ENCODE measurements at places on chromosomes 2 and 18. TPM values are rescaled to one million over a fixed set of nuclear protein-coding genes. Genes with fewer than 3 reads are reported as not detected.
A peak's percentile ranks its signal among the peaks of the same experiment; 100 is the strongest.

DNA sequence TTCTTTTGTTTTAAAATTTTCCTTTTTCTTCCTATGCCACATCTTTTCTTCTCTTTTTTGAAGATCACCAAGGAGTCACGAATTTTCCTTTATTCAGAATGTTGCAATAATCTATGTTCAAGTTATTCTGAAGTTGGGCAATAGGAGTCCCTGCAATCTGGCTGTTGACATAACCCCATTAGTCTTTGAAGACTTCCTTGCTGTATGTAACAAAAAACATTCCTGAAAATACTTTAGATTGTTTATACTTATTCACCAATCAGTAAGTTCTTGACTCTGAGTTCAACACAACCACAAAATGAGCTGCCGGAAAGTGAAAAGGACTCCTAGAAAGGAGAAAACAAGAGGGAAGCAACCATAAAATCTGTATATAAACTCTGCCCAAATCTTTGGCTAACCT, 62.8 kb downstream of the TMEM237 start:
- DNase-seq: no peak

Gene RGPD3
- total RNA-seq: 0.16 TPM

GRCh38 chr18:52553441-52553840, 213.4 kb downstream of the DCC start:
- no peak for DNase-seq

GRCh38 chr2:33605056-33605455, 6.0 kb upstream of the FAM98A start:
- DNase-seq: no peak

DNA sequence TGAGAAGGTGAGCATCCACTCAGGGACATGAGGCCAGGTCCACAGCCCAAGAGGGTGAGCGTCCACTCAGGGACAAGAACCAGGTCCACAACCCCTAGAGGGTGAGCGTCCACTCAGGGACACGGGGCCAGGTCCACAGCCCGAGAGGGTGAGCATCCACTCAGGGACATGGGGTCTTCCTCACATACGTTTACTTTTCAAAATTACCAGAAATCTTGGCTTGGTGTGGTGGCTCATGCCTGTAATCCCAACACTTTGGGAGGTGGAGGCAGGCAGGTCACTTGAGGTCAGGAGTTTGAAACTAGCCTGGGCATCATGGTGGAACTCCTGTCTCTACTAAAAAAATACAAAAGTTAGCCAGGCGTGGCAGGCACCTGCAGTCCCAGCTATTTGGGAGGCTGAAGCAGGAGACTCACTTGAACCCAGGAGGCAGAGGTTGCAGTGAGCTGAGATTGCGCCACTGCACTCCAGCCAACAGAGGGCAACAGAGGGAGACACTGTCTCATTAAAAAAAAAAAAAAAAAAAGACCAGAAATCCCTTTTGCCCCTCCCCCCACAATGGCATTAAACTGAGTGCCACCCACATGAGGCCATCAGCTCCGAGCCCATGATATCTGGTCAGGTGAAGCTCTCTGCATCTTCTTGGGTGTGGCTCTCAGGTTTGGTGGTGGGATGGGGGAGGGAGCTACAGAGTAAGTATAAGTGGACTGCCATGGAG, 9.0 kb upstream of the MBP start:
- DNase-seq: no peak

DNA sequence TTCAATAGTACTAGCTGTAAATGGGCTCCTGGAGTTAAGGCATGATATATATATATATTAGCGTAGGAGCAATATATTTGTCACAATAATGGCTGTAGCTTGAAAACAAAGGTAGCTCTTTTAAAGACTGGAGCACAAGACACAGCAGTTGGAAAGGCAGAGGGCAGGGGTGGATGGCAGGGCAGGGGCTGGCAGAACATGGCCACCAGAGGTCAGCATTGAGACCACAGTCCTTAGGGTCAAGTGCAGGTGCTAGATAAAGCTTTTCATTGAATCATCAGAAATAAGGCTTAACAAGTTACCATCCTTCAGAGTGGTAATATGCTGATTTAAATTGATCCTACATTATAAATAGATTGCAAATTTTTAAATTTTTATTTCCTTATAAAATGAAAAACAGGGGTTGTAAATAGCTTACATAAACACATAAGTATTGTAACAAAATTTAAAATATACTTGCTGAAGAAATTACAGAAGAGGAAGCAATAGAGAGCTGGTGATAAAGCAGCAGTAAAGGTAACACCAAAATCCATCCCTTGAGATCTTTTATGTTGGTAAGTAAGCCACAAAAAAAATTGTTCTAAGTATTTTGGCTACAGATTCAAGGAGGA, 161.2 kb upstream of the PIEZO2 start:
- no peak for DNase-seq

DNA sequence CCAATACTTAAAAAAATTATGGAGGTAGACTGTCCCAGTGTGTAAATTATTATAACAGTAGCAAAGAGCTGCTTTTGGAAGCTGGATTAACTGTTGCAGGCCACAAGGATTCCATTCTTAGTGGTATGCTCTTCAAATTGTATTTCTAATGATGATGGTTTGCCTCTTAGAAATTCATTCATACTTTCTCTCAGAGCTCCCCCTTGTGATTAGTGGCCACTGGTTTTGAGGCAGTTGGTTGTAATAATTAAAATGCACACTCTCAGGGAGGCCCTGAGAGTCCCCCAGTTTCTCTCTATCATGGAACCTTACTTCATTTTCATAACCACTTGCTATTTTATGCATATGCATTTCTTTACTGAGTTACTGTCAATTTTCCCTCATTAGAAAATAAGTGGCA, 122.5 kb downstream of the PLA2R1 start:
- DNase-seq: no peak

GRCh38 chr2:22481486-22482259, 903.3 kb upstream of the KLHL29 start:
- no peak for DNase-seq

Gene RAB6C
- total RNA-seq: 0.16 TPM

- DNase-seq: peak; percentile 22
These were observed 16.0 kb upstream of the B3GNT7 start for GRCh38 chr2:231379266-231380215.

DNA sequence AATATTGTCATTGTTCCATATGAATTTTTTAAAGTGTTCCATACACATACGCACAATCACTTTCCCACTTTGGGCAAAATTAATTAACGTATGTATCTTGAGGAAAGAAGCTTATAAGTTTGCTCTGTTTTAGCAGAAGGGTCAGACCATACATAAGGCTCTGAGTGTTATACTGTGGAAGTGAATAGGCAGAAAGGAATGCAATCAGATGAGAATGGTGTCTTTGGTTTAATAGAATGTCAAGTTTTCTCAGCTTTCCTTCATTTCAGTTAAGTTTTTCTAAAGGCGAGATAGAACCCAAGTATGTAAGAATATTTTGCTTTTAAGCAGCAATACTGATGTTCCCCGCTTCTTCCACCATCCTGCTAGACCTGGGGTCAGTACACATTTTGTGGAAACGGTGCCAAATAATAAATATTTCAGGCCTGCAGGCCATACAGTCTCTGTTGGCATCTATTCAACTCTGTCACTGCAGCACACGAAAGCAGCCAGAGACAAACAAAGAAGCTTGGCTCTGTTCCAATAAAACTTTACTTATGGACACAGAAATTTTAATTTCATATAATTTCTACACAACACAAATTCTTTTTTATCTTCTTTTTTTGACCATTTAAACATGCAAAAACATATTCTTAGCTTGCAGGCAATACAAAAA, 100.6 kb downstream of the UPP2 start:
- DNase-seq: no peak

- no peak for DNase-seq
These were observed 342.6 kb downstream of the CTNNA2 start for GRCh38 chr2:79855264-79856006.

All from Right ventricle myocardium inferior (tissue), 1 donor.